GM12878 (cell line): ENCODE measurements at places on chromosomes 11 and 22. TPM values are rescaled to one million over a fixed set of nuclear protein-coding genes. Genes with fewer than 3 reads are reported as not detected.
A peak's percentile ranks its signal among the peaks of the same experiment; 100 is the strongest.

CHRDL2 gene
- total RNA-seq: not detected in 2 replicates

C11orf97 gene
- total RNA-seq: not detected in 2 replicates

LYVE1 gene
- 0.13 and 0.15 TPM in 2 replicates for total RNA-seq

DNA sequence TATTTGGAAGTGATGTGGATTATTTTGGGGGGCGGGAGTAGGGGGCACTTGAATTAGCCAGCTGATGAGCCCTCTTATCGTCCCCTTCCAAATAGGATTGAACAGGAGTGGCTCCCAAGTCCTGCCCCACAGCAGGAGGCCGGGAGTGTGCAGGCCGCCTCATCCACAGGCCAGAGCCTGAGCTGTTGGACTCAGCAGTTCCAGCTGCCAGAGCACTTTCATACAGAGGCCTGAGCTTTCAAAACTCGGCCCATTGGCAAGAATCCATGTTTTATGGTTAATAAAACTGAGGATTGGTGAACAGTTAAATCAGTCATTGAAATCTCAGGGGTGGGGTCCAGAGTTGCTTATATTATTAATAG lies 9.6 kb downstream of the FAM118A start:
- DNase-seq: no peak

- no peak for DNase-seq
Observed at GRCh38 chr11:84255483-84255882, 969.3 kb upstream of the CCDC90B start.

GRCh38 chr11:9535189-9535781 lies 38.2 kb upstream of the WEE1 start:
- peak; percentile 25 for DNase-seq

DNA sequence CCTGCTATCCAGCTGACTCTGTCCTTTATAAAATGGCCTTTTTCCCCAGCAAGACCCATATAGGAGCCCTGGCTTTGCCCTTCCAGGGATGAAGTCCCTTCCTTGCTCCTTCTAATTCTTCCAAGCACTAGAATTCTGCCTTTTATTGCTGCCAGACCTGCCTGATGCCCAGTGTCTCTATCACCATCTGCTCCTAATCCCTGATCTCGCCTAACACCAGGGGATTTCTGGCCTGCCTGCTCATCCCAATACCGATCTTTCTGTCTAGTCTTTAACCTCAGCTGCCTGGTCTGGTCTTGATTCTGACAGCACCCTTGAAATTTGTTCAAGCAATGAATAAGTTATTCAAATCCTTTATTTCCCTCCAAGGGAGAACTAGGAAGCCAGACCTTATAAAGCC lies 150.2 kb downstream of the SPON1 start:
- DNase-seq: no peak

GRCh38 chr11:33222052-33222750 lies 35.0 kb upstream of the HIPK3 start:
- DNase-seq: no peak

DNA sequence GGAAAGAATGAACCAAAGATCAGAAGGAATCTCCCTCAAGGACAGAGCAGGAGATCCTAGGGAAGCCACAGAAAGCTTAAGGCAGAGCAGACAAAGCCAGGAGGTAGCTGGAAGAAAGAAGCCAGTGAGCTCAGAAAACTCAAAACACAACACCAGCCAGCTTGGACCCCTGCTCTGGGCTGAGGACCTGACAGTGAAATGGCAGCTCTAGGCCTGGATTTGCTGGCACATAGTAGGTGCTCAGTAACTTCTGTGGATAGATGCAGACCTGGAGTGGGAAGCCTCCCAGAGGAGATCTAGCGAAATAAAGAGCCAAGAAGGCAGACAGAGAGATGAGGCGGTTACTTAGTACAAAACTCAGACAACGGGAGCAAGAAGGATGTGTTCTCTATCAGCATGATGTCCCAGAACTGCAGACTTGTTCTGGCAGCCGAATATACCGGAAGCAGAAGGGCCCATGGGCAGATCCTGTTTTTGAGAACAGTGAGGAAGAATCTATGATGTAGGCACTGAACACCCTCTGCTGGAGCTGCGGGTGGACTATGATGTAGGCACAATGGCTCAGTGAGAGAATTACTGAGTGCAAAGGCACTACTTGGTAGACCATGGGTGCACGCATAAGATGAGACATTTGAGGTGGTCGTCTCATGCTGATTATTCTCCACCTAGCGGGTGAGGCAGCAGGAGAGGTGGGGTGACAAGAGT lies 4.8 kb downstream of the ROBO4 start:
- DNase-seq: no peak

DNA sequence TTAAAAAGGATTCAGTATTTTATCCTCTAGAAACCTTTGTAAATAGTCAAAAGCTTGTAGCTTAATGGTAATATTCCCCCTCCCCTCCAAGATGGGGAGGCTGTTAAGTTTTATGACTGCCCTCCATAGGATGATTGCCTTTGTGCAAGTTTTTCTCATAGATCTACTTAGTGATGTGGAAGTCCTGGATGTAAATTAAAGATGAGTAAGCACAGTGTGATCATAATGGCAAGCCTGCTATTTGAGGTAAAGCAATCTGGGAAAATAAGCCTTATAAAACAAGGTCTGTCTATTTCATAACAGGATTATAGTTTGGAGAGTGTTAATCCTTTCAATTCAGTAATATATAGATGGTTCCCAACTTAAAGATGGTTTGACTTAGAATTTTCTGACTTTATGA lies 216.3 kb downstream of the DDX10 start:
- no peak for DNase-seq
